Stimulated activated CD8-positive, alpha-beta memory T cell treated with anti-CD3 and anti-CD28 coated beads, Interleukin-15, amount 100 ng/mL, for 48 hours (primary cell): ENCODE measurements at places on chromosomes 2 and 18.
A peak's percentile ranks its signal among the peaks of the same experiment; 100 is the strongest.

GRCh38 chr2:81266106-81266505 lies 961.6 kb upstream of the LRRTM1 start:
- DNase-seq, result no peak

DNA sequence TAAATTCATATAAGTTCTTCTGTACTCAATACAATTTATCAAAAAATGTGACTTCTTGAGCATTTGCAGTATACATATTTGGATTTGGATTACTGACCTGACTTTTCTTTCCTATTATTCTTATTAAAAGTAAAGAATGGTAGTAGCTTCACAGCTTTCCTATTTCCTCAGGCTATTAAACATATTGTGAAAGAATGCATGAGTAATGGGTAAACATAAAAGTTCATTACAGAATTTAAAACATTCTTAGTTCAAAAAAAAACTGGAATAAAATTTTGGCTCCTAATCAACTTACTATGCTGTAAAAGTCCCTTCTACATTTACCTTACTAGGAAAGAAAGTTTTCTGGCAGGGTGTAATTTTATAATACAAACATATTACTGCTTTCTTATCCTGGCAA lies 27.3 kb upstream of the C2orf66 start:
- DNase-seq, result no peak

GRCh38 chr2:157936406-157936805 lies 60.3 kb upstream of the ACVR1 start:
- no peak for DNase-seq

DNA sequence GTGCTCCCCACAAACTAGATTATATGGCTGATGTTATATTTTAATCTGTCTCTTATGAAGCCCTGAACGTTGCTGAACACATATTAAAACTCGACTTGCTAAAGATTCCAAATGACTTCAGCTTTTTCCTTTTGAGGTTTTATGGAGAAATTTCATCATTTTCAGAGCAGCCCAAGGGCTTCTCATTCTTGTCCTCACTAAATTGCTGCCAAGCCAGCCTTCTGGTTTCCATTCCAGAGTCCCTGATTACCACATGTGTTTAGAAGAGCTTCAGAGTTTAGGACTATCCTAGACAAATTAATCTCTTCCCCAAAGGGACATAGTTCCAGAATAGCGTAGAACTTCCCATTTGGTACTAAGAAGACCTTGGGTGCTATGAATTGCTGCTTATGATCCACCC lies 77.8 kb upstream of the CCDC195 start:
- DNase-seq, result no peak

GRCh38 chr2:176291809-176292283 lies 22.6 kb downstream of the MTX2 start:
- no peak for DNase-seq

DNA sequence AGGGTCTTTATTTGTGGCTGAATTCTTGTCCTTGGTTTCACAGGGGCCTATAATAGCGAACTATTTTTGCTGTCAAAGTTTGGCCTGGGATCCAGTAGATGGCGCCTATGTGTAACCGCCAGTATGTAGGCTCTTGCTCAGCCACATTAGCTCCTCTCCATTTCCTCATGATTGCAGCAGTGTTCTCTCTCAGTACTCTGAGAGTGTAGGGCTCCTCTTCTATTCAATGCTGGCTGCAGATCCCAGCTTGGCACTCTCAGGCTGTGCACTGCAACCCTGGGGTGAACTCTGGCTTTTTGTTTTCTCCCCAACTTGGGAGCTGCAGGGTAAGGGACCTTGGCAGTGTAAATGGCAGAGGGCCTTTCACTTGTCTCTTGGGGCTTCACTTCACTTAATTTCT lies 344.6 kb upstream of the CHAC2 start:
- no peak for DNase-seq

DNA sequence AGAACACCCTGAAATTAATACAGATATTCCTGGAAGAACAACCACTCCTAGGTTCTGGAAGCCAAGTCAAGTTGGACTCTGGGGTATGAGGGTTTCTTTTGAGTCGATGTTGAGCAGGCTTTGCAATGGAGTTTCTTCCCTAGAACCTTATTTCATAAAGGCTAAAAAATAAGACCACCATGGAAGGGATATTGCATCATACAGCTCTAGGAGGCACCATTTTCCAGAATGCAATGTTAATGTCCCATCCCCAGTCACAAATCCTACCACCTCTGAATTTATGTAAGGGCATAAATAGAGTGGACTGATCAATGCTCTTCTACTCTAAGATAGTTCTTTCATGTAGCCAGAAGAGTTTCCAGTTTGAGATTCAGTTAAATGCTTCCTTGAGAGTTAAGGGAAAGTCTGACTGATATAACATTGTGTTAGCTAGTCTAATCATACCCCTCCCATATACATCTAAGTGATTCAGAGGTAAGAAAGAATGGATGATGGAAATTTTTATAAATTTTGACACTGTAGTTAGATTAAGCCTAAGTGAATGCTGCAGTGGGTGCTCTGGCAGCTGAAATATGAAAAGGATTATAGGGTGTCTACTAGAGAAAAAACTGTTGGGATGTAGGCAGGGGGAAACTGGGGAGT lies 22.0 kb downstream of the ARHGAP15 start:
- DNase-seq, result no peak

- no peak for DNase-seq
These were observed 40.5 kb downstream of the MYO7B start for GRCh38 chr2:127575941-127576432.

DNA sequence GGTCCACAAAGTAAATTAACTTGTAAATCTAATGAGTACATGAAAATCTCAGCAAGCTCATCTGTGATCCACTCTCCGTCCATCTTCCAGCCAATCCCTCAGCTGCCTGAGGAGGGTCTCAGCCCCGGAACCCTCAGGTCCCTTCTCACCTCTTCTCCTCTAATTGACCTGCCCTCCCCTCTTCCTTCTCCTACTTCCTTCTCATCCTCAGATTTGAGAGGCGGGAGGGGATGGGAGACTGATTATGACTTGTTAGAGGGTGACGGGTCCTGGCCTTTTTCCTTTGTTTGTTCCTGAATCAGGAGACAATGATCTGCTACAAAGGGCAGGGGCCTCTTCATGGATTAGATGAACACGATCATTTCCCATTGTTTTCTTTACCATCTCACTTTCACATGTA lies 80.1 kb downstream of the CYBRD1 start:
- no peak for DNase-seq

DNA sequence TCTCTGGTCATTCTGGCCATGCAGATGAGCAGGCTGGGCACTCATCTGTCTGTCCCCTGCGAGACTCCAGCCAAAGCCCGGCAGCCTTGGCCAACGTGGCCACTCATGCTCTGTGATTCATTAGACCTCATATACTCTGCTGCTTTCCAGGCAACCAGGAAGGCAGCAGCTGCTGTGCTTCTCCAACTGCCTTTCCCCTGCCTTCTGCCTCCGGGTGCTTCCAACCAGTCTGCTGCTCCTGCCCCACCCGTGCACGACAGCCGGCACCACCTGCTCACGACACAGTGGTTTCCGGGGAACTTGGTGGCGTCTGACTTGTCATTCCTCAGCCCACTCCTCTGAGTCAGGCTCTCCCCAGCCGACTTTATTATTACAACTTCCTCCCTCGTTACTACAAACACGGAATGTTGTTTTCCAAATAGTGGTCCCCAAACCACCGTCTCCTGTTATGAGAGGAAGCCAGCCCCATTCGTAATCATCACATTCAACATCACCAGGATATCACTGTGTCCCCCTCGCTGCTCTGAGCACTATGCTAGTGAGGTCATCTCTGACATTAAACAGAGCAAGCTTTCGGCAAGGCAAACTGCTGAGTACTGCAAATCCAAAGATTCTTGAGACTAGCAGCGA lies 392.4 kb downstream of the ALK start:
- peak; percentile 9 for DNase-seq

DNA sequence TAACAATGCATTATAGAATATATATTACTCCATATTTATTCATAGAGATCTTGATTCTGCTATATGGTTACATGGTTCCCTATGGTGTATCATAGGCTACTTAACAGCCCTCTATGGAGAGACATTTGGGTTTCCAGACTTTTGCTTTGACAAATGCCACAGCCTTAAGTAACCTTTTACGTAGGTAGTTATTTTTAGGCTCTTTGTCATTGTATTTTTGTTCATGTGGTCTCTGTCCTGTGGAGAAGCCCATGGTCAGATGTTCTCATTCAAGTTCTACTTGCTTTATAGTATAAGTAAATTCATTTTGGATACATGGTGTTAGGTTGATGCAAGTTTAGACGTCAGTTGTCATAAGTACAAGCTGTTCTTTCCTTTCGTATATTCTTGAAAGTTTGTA lies 275.2 kb upstream of the THSD7B start:
- no peak for DNase-seq

DNA sequence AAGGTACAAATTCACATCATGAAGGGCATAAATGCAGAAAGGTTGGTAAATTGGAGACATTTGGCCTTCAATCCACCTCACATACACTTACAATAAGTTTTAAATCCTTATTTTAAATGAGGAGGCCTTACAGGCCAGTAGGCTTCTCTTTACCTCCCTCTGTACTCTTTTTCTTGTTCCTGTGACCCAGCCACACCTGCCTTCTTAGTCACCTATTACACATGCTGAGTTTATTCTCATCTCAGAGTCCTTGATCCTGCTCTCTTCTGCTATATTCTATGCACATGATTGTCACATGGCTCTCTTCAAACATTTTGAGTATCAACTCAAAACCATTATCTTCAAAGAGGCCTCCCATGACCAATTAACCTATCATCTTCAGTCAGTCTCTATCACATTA lies 491.5 kb downstream of the SATB2 start:
- no peak for DNase-seq
